ENCODE measurements at places on chromosomes 11 and 22.

GRCh38 chr22:23533328-23533762, 46.7 kb downstream of the IGLL1 start:
- DNase-seq, result no peak

GRCh38 chr11:115930886-115931547, 426.8 kb upstream of the CADM1 start:
- DNase-seq, result no peak

- no peak for DNase-seq
Observed at GRCh38 chr11:135006800-135007199, 594.8 kb upstream of the B3GAT1 start.

DNA sequence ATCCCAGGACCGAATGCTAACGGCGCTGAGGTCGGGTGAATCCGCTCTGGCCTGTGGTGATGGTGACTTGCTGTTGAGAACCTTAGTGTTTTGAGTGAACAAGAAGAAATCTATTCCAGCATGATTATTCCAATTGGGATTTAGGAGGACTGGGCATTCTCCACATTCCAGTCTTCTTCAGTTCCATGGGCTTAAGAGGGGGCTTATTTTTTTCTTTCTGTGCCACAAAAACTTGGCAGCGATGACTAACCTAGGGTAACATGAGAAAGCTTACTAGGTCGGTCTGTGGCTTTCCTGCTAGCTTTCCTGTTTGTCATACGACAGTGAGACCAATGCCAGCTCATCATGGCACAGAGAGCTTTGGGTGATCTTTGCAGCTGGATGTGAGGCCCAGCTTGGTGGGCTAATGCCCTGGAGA, 62.9 kb upstream of the ATXN10 start:
- no peak for DNase-seq

DNA sequence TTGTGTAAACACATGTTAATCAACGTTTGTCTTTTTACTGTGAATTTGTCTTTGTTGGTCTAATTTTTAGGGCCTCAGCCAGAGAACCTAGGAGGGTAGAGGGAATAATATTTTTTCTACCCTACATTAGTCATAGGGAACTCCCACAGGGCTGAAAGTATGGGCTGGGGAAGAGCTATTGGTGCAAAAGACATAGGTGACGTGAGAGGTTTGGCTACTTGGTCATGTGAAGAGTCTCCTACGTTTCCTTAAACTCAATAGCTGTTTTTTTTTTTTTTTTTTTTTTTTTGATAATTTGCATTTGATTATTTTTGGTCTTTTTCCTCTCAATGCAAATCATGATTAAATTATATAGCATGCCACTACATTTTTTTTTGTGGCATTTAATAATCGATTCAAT, 15.9 kb upstream of the MMP7 start:
- no peak for DNase-seq

DNA sequence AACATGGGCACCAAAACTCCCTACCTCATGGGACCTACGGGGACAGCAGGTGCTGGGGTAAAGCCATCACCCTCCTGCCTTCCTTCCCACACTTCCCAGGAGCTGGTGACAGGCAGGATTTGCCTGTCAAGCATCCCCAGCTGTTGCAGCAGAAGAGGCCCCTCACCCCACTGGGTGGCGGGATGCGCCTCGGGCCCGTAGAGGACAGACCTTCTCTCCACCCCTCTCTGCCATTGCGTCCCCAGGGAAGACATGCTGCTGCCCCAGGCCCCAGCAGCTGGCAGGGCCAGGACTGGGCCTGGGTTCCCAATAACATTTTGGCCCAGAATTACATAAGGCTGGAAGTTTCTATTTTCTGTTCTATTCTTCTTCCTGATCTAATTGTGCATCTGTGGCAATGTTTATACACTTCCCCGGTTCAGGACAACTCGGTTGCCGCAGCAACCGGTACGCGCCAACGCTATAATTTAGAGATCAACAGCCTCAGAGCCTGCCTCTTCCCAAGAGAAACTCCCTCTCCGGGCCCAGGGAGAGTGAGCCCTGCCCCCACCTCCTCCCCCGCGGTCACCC, 25.4 kb downstream of the KCNJ4 start:
- DNase-seq, result no peak

- no peak for DNase-seq
Observed at GRCh38 chr11:36447947-36448346, 62.1 kb downstream of the TRAF6 start.

DNA sequence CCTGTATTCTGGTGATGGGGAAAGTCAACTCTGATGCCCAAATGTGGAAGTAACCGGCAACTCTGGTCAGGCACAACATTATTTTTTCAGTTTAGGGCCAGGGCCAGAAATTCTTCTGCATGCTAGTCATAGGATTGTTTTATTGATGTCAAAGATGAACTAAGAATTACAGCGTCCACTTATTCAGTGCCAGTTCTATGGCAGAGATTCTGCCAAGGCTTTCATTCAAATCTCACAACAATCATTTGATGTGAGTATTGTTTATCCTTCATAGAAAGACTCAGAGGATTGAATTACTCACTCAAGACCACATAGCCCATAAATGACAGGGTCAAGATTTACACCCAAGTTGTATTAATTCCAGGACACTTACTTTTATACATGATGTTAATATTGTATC, 87.7 kb downstream of the TMPRSS5 start:
- DNase-seq, result no peak

- no peak for DNase-seq
Observed at GRCh38 chr11:41536021-41536568, 76.6 kb upstream of the LRRC4C start.

DNA sequence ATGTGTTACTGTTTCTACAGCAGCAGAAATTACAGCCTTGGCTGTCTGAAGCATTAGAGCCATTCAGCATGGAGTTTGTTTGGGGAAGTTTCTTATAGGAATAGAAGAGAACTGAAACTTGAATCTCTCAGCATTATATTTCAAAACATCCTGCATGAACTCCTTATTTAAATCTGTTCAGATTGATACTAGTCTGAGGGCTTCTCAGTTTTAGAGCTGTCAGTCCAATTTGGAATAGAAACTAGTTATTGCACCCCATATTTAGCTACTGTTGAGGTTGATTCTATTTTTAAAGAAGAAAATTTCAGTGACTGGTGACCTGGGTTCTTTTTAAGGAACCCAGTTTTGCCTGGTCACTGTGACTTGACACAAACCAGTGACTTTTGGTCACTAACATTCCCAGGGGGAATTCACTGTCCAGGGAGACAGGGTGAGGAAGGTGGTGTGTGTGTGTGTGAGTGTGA, 126.0 kb upstream of the TTC12 start:
- DNase-seq, result no peak

- DNase-seq, result no peak
Observed at GRCh38 chr11:62499944-62500649, 46.5 kb downstream of the AHNAK start.

- DNase-seq, result no peak
Observed at GRCh38 chr11:16047073-16047472, 309.3 kb downstream of the SOX6 start.

GRCh38 chr11:64063777-64064176, 28.0 kb downstream of the FLRT1 start:
- no peak for DNase-seq

- DNase-seq, result no peak
Observed at GRCh38 chr11:116233561-116233960, 539.2 kb downstream of the BUD13 start.

DNA sequence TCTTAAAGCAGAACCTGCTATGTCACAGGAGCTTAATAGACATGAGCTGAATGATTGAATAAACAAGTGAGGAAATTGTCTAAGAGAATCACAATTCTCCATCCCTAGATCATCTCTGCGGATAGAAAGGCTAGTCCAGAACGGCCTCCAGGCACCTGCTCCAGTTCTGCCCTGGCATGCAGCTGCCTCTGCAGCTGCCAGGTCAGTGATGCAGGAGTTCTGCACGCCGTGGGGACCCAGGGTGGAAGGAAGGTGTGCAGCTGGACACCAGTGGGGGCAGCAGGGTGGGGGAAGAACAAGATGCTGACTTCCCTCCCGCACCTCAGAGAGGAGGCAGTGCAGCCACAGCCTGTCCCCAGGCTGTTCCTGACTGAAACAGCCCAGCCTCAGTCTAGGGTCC, 192.1 kb upstream of the NCAM1 start:
- no peak for DNase-seq

Data from stimulated activated CD4-positive, alpha-beta T cell treated with anti-CD3 and anti-CD28 coated beads, Interleukin-2, amount 100 ng/mL, for 4 hours (primary cell).